Coronary artery (tissue), 2 donors: ENCODE measurements at places on chromosomes 12 and 14.

DNA sequence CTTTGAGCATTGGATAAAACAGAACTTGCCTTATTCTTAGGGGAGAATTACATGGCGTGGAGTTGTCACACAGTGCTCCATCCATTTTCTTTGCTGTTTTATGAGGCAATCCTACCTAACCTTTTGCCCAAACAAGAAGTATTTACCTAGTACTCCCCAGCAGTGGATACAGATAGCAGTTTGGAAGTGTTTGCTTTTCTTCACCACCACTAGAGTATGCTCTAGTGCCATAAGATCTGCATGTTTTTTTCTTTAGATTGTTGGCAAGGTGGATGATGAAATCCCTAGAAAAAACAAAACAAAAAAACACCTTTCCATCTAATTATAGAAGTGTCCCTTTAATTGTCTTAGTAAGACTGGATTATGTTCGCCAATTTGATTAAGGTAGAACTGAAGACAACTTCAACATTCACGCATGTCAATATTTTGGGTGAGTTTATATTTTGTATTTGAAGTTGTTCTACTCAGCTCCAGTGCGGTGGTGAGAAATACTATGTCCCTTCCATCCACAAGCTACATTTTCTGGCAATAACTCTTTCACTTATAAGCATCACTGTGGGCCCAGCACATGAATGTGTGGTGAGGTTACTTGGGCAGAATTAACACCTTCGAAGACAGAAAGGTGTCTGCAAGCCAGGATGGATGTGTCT lies 23.6 kb upstream of the TMEM260 start:
- no peak for DNase-seq

DNA sequence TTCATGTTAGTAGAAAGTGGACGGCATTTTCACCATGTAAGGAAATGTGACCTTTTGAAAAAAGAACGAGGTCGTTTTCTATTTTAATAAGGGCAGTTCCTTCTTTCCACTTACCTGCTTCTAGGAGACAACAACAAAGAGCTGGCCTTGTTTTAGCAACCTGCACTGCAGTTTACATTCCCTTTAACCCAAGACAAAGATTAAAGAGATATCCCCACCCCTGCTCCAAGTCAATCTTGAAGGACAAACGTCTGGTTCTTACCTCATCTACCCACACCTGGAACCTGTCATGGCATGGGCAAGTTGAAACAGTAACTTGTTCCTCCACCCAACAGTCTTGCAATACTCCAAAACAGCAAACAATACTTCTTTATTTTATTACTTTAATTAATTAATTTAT lies 32.7 kb downstream of the ZCCHC8 start:
- DNase-seq, result no peak

DNA sequence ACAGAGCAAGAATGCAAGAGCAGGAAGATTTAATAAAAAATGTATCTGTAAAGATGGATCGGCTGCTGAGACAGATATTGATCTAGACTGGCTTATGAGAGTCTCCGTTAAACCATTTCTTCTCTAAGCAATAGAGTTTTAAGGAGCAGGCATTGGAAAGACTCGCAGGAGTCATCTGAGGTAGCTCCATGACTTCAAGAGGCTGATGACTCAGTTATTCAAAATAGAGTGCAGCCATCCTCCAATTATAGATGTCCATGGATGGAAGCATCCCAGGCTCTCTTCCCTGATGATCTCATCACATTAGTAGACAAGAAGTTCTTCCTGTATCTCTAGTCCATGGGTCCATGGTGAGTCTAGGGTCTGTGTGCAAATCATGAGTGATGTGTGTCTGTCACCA lies 638.3 kb upstream of the TMEM132C start:
- no peak for DNase-seq

DNA sequence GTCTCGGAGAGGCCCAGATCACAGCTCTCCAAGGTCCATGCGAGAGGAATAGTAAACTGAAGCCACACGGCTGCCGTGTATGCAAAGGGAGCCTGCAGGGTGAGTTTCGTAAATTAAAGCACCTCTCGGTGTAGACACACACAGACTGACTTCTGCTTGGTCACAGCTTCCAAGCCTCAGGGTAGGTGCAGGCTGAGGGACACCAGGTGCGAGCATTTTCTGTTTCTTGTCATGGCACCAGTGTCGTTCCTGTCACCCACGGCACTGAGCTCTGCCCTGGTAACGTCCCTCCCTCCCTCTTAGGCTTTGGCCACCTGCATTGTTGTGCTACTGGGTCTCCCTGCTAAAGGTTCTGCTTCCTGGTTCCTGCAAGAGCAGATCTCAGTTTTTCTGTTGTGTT lies 76.2 kb upstream of the DYNC1H1 start:
- no peak for DNase-seq

GRCh38 chr14:22003461-22003860 lies 329.8 kb upstream of the OR4E1 start:
- no peak for DNase-seq

DNA sequence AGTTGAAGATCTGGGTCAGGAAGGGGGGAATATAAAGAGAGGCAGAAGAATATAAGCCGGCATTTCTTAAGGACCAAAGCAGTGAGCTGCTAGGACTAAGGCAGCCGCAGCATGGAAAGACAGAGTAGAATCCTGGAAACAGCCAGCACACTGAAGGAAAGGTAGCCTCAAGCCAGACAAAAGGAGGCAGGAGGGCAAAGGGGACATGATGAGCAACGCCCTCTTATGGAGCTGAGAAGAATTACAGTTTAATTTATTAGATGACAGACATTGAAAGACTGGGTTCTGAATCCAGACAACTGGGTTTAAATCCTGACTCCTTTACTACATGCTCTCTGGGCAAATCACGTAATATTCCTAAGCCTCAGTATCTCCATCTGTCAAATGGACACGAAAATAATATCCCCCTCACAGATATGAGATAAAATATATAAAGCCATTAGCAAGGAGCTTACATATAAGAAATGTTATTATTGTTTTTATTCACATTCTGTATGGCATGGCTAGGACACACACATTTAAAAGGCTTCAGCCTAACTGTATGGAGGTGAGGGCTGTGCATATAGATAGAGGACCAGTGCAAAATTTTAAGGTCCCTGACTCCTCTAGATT lies 8.1 kb upstream of the PCED1B start:
- no peak for DNase-seq

GRCh38 chr12:123055281-123055766 lies 74.8 kb downstream of the ARL6IP4 start:
- no peak for DNase-seq

DNA sequence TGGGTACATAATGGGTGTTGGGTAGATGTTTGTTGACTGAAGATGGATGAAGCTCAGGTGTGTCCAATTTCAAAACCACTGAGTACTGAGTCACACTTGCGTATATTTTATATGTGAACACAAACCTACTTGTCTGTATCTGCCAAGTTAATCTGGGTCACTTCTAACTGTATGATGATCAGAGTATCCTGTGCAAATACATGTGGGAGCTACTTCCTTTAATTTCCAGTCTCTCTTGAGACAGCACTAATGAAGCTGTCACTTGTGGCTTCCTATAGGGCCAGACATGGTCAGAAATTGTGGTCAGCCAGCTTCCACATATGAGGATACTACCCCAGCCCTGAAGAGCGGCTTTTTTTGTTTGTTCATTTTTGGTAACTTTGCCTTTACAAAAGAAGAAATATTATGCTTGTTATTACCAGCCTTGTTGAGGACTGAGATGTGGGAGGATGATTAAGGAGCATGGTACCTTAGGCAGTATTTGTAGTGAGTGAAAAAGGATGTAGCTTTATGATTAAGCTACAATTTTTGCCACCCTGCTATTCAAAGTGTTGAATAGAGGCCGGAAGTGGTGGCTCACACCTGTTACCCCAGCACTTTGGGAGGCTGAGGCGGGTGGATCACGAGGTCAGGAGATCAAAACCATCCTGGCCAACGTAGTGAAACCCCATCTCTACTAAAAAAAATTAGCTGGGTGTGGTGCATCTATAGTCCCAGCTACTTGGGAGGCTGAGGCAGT lies 32.4 kb downstream of the PLXNC1 start:
- DNase-seq, result no peak

DNA sequence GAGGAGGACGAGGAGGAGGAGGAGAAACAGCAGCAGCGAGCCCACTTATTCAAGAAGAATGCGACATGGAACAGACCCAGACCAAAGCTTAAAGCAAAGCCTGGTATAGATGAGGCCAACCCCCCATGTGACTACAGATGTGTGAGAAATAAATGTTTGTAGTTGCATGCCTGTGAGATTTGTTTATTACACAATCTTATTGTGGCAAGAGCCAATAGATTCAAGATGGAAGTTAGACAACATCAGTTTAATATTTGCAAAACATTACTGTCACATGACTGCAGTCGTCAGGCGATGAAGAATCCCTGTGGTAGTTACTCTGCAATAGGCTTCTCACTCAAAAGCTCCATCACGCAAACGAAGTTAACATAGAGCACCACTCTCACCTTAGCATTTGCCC lies 17.2 kb upstream of the SLC35F4 start:
- no peak for DNase-seq

DNA sequence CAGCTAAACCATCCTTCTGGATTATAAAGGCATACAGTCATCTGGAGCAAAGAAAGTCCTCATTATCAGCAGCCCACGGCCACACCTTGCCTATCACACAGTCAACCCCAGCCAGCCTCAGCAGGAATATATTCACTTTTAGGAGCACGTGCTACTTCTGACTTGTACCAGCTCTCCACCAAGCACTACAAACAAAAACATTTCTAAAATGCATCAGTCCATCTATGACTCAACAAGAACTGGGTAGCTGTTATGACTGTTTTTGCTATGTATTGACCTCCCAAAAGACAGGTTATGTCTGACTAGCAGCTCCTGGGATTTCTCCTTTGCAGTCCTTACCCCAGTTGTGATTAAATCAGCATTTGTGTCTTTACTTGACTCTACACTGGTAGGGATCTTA lies 31.2 kb downstream of the NUAK1 start:
- DNase-seq, result no peak

DNA sequence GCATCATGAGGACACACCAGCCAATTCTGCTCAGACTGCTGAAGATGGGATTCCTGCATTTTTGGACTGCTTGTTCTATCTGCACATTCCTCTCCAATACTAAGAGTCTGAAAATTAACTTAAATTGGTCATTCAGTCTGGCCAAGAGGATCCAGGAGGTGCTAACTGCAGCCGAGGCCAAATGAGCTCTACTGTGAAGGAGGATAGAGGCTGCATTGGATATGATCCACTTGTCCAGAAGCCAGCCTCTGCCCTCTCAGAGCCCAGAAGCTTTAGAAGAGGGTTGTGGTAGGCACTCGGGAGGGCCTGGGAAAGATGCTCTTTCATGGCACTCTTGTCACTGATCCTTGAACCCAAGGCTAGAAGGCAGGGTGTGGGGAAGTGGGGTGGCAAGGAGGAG lies 37.1 kb upstream of the PLEK2 start:
- no peak for DNase-seq

GRCh38 chr14:92704036-92704804 lies 44.2 kb downstream of the LGMN start:
- DNase-seq, result peak; percentile 65

GRCh38 chr14:74685056-74685455 lies 27.8 kb downstream of the AREL1 start:
- DNase-seq, result no peak

- no peak for DNase-seq
These were observed 26.8 kb downstream of the PLBD1 start for GRCh38 chr12:14540801-14541462.

DNA sequence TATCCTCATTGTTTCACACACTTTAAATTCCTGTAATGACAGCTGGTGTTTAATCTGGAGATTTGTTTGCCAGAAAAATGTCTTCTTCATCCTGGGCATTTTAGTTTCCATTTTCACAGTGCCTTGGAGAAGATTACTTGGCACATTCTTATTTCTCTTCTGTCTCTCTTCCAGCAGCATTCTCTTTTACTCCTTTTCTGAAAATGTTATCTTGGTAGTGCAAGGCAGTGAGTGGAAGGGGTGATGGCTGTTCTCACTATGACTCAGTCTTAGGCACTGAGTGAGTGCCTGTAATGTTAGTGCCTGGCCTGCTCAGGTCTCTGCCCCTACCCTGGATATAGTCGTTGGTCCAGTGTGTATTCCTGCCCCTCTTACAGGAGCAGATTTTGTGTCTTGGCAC lies 13.1 kb downstream of the CLECL1 start:
- DNase-seq, result no peak

DNA sequence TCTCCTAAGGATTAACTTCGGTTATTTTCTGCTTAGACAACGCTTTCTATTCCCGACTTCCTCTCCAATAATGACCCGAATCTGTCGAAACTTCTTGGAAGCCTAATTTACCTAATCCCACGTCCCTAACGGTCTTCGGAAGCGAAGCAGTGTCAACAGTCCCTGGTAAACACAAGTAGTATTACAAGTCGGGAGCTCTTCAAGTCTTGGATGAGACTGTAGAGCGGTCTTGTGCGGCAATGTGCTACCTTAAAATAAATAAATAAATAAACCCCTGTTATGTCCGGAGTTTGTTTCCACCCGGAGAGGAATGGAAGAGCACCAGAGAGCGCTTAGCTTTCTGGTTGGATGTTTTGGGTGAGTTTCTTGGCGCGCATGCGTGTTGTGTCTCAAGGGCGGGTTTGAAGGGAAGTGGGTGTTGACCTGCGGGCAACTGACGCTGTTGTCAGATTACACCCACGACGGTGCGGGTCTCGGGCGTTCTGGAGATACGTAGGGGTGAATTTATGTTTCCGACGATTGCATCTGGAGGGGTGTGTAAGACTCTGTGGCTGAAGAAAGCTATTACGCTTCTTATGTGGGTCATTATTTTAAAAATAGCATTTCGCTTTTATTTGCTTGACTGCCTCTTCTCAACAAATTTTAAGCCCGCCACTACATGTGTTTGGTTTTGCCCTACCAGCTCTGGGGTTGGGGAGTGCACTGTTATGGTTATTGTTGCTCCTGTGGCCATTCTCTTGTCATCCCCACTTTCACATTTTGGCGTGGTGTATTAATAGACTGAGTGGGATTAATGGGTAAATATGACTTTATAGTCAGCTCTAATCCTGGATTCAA lies at the start of the genes KIAA0586 and TIMM9:
TSS of gene KIAA0586 (plus strand) at position 439 of the 837 bp plus-strand sequence. CDS start 546 bp downstream, outside the sequence.
TSS of gene TIMM9 (minus strand) at position 251 of the 837 bp plus-strand sequence. CDS start 15,586 bp downstream, outside the sequence.
- peak; percentile 97 for DNase-seq

DNA sequence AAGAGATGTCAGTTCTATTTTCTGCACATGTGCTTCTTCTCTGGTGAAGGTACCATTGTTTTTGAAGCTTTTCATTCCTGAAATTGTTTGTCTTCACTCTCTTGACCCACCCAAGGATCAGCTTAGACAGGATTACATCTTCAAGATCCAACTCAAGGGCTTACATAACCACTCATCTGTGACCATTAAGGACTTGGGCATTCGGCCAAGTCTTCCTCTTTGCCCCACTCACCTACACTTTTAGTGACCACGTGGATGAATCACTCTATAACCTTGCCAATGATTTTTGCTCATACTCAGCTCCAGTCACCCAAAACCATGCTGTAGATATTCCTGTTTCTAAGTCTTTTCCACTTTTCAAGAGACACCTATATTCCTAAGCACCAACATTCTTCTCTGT lies 36.5 kb upstream of the SSTR1 start:
- no peak for DNase-seq

DNA sequence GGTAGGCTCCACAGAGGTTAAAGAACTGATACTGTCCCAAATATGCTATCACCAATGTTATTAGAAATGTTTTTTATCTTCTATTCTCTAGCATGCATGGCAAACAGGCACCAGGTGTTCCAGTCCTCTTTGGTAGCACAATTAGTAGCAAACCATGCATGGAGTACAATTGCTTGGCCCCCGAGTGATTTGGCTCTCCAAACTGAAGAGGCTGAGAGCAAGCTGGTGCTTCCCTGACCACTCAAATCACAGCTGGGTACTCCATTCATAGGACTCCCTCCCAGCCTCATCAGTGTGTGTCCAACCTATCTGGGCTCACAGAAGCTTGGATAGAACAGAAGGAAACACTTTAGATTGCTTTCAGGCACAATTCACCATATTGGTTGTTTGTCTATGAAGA lies 93.4 kb downstream of the DIO2 start:
- DNase-seq, result no peak
